ENCODE measurements at places on chromosomes 5 and 9.

DNA sequence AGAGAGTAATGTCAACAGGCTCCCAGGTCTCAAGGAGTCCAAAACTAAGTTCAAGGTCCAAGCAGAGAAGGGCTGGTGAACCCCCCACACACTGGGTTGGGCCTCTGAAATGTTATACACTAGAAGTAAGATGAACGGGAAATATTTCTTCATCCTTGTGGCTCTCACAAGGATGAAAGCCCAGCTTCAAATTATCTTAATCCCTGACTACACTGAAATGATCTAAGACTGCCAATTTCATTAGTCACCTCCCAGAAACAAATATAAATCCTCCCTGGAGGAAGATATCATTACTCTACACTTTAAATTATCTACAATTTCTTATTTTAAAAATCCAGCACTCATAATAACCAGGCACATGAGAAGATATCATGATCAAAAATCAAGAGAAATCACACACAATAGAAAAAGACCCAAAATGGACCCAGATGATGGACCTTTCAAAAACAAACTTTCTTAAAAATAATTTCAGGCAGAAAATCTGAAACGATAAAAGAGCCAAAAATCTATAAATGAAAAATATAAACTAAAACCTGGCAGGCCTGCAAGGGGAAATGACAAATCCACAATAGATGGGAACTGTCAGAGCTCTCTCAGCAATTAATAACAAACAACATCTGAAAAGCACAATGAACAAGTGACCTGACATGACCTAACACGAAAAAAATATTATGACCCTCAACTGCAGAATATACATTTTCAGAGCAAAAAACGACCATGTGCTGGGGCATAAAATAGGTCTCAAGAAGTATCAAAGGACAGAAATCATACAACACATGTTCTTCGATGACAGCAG is 117.4 kb downstream of the GPR21 start:
- no peak for DNase-seq

- no peak for DNase-seq
Measured at GRCh38 chr9:34744295-34745221, 34.6 kb upstream of the CCL21 start.

- DNase-seq, result no peak
Measured at GRCh38 chr9:126947529-126947928, 32.9 kb downstream of the RALGPS1 start.

GRCh38 chr5:179114756-179115155 is 54.6 kb downstream of the ZNF354C start:
- no peak for DNase-seq

Data from effector memory CD8-positive, alpha-beta T cell (primary cell).